ENCODE measurements at places on chromosomes 3 and 15.

DNA sequence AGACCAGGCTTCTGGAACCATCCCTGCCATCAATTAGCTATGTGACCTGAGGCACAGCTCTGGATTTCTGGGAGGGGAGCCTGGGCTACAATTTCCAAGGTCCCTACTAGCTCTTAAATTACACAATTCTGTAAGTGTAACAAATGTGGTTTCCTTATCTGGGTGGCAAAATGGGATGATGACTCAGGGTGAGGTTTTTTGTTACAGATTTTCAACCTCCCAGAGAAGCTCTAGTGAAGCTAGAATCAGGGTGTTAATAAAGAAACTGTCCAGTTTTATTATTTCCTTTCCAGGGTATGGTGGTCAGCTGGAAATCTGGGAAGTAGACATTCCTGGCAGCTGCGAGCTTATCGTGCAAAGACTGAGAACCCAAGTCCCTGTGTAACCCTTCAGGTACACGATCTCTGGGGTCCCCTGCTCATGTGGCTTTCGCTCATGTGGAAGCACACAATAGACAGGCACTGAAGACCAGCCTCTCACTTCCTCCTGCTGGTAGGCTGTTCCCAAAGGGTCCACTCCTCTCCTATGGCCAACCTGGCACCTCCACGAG lies 7.3 kb downstream of the RAB27A start:
- DNase-seq = no peak

- no peak for DNase-seq
These were observed 21.4 kb upstream of the GPR171 start for GRCh38 chr3:151224268-151224866.

DNA sequence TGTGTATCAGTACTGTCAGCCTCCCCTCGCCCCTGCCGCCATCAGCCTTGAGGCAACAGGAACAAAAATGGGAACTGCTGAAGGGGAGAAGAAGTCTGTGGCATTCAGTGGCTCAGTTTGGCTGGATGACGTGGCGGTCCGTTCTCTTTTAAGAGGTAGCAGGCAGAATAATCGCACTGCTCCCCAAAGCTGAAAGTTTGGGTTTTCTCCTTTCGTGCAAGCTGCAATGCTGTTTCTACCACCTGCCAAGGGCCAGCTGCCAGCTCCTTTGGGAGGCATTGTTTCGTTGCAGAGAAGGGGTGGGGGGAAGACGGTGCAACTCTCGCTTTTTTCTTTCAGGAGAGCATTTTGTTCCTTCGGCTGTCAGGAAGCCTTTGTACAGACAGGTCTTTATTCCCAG lies 369.6 kb upstream of the RORA start:
- DNase-seq = no peak

- no peak for DNase-seq
These were observed 168.5 kb upstream of the DCBLD2 start for GRCh38 chr3:99069973-99070372.

DNA sequence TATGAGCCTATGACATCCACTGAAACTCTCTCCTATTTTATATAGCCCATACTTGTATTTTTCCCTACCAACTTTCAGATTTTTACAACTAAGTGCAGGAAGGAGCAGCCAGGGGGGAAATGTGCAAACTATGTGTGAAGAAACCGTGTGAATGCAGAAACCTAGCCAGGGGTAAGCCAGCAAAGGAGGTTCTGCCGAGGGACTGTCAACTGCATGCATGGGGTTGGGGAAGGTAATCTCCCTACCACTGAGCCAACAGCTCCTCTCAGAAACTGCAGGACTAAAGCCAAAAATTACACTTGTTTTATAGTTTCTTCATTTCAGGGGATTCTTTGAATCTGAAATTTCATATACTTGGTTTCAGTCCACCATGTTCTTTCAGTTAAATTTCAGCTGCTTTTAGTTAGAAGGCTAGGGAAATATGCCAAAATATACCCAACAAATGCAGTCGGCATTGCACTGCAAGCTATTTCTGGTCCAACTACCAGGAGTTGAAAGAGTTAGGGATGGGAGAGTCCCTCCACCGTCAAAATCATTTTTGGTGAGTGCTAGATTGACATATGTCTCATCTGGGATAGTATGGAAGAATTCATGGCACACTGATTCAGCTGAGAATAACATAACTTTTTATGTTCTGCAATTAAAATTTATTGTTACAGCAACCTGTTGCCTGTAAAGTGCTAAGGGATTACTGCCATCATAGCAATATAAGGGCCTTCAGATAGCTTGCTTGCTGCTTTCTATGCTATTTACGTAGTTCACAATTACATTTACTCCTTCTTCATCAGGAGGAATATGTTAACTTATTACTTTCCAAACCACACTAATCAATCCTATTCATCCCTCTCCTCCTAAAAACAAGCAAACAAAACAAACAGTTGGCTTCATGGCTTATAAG lies 904.2 kb downstream of the ROBO1 start:
- DNase-seq = no peak

DNA sequence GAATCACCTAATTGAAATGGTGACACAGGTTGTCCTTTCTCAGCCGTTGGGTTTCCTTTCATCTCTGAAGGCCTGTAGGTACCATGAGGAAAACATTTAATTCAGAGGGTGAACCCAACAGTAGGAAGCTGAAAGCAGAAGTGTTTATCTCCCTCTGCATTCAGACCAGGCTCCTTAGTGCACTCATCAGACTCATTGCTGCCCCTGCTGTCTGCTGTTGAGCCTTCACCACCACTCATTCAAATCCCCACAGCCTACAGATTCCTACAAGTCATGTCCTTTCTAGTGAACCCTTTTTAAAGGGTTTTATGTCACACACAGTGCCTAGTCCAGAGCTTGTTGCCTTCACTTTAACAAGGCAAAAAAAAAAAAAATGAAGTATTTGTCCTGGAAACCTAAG lies 13.4 kb downstream of the WDR48 start:
- DNase-seq = no peak

- no peak for DNase-seq
These were observed 150.9 kb downstream of the FBN1 start for GRCh38 chr15:48494631-48495030.

- DNase-seq = no peak
These were observed 304.2 kb upstream of the CTNNB1 start for GRCh38 chr3:40895109-40895508.

DNA sequence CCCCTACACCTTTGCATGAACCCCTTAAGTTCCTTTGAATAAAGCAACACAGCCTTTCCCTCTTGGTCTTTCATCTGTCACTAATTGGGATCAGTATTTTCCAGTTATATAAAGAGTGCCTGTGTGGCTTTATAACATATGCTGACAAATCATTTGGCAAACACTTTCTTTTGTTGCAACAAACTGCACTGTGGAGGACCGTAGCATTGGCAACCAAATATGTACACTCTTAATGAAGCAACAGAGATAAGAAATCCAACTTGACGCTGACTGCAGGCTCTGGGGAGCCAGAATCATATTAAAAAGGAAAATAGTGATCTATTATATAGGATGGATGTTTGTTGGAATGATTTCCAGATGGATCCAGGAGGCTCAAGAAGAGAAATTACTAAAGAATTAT lies 120.1 kb upstream of the PRICKLE2 start:
- peak; percentile 64 for DNase-seq

GRCh38 chr15:100116416-100117190 lies 225.2 kb downstream of the ADAMTS17 start:
- DNase-seq = no peak

DNA sequence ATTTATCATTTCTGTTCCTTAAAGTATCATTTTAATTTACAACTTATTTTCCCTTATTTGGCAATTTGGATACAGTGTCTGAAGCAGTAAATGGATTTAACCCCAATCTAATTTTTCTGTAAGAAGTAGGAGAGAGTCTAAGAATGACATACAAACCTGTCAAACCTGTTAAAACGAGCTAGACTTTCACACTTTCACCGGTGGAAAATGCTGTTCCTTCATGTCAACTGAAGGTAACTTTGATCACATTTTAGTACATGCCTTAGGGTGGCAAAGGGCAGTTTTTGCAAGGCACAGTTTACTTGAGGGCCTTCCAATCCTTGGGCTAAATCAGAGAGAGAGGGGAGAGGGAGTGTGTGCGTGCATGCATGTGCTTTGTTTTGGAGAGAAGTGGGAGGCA lies 221.4 kb downstream of the THSD4 start:
- DNase-seq = no peak

DNA sequence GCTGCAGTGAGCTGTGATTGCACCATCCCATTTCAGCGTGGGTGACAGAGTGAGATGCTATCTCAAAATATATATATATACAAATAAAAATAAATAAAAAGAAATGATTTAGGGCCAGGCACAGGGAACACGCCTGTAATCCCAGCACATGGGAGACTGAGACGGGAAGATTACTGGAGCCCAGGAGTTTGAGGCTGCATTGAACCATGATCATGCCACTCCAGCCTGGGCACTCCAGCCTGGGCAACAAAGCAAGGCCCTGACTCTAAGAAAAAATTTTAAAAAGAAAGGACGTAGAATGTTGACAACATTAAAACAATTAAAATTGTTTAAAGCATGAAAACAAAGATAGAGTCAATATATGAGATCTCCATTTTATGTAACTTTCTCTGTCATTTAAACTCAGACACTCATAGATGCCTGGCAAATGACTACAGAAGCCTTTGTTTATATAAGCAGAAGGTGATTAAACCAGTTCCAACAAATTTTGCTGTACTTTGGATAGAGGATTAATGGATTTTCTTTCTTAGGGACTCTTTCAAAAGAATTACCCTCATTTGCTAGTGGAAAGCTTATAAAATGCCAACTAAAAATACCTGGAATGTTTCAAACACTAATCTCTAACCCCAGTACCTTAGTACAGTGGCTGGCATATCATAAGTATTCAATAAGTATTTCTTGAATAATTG lies 10.7 kb upstream of the TRPM7 start:
- DNase-seq = no peak

GRCh38 chr15:93345981-93346380 lies 257.0 kb upstream of the RGMA start:
- DNase-seq = no peak

GRCh38 chr3:58609990-58610389 lies 32.8 kb upstream of the FAM107A start:
- no peak for DNase-seq

GRCh38 chr3:49022688-49023171 lies 809 bp downstream of the NDUFAF3 start:
- no peak for DNase-seq

DNA sequence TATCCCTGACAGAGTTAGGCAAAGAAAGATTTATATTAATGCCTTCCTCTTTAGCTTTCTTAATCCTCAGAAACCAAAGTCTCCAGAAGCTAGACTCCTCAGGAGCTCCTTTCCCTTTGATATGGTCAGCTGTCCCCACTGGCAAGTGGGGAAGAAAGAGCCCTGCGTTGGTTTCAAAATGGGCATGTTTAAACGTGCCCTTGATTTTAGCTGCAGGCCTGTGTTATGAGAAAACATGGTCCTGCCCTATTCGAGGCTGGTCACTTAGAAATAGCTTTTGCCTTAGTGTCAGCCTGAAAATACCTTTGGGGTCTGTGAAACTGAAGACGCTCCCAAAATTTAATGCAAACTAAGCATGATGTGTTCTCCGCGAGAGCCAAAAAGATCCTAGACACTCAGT lies 135.5 kb upstream of the RARB start:
- no peak for DNase-seq

DNA sequence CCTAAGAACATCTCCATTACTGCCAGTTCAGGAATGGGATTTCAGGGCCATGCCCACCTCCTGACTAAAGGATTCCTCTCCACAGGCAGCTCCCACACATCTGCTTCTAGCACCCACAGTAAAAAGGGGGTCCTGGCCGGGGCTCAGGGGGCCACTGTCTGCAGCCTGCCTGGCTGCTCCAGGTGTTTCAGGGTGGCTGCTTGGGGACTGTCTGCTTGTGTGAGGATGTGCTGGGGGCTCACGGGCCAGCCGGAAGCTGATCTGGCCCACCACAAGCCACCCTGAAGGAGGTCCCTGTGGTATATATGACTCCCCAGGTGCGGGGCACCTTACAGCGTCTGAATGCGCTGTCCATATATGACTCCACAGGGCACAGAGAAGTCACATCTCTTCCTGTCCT lies 135.4 kb downstream of the NSMCE3 start:
- DNase-seq = no peak

DNA sequence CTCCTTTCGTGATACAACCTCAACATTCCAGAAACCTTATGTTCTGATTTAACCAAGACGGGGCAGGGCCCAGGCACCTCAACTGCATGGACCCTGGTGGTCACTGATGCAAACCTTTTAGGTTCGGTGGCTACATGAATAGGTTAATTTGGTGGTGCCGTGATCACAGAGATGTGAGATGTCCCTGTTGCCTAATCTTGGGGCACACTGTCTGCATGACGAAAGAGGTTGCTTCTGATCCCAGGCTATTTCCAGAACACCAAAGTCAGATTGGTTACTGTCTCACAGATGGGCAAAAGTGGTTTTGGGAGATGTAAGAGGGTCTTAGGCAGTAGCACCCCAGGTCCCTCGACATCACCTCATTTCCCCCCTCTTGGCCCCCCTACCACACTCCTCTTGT lies 4.0 kb upstream of the CCR1 start:
- no peak for DNase-seq

DNA sequence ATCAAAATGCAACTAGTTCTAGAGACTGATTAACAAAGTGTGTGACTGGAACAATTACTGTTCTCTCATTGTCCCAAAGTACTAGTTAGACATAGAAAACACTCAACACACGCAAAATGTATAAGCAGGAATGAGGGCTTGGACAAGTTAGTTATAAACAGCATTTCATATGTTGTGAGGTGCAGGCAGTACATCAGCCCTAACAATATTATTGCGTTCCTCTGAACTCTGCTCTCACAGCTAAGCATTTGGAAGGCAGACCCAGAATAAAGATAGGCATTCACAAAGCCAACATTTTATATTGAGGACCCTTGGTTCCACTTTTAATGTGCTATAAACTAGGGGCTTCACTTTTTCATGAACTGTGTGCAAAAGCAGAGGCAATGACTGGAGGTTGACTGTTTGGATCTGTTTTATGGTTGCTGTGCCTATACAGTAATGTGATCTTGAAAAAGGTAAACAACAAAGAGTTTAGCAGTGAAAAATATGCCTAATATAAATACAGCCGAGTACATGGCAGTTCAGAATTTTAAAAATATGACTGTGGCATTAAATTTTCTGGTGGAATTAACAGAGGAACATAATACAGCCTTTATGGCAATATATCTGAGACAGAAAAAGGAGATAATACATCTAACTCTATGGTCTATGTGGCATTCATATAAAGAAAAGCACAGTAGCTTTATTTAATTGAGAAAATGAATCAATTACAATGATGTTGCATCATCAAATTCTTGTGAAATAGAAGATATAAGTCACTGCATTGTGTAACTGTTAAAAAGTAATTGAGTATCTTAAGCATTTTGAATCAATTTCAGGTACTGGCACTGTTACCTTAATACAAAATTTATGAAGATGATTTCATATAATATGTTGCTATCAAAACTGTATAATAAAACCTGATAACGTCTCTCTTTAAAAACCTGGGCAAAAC lies 80.0 kb upstream of the SKOR1 start:
- DNase-seq = no peak

GRCh38 chr3:135100366-135100765 lies 305.3 kb downstream of the EPHB1 start:
- no peak for DNase-seq

DNA sequence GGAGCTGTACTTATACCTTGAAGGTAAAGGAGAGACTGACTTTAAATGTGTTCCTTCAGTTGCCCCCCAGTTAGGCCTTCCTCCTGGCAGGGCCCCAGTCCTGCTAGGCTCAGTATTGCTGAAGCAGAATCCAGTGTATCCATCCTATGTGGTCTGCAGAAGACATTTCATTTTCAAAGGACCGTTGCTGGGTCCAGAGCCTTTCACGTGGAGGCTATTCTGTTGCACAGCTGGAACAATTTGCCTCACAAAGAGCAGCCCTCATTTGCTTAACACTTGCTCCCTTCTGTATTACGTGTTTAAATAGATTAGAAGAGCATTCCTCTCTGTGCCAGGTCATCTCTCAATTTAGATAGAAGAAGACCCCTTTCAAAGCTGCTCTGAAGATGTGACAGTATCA lies 78.9 kb upstream of the CFAP20DC start:
- DNase-seq = no peak
